ENCODE measurements at places on chromosomes 1 and 21. TPM values are rescaled to one million over a fixed set of nuclear protein-coding genes. Genes with fewer than 3 reads are reported as not detected.

DNA sequence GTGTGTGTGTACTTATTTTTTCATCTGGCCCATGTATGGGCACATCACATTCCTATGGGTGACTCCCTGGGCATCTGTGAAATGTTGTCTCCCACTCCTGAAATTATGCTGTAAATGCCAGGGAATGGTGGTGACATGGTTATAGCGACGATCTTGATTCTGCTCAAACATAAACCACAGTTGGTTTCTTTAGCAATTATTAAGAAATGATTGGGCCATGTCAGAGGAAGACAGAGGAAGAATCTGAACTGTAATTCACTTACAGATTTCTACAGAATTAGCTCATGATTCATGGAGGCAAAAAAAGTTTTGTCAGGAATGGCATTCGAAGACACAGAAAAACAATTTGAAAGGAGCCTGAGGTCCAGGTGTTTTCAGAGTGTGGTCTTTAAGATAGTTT, 25.8 kb upstream of the KCNE1 start:
- H3K27ac ChIP-seq: no peak overlapping the region
- no peaks in the 10 kb centered on the region for H3K27me3 ChIP-seq
- H3K4me1 ChIP-seq: peaks cover 45% of the 10 kb centered on the region
- DNase-seq: no peak
- H3K36me3 ChIP-seq: no peaks in the 10 kb centered on the region

GRCh38 chr1:5466487-5466886, 525.7 kb downstream of the NPHP4 start:
- no peaks in the 10 kb centered on the region for H3K27me3 ChIP-seq
- DNase-seq: no peak
- H3K4me3 ChIP-seq: no peak overlapping the region
- H3K27ac ChIP-seq: no peak overlapping the region
- no peaks in the 10 kb centered on the region for H3K36me3 ChIP-seq

- H3K4me3 ChIP-seq: no peak overlapping the region
- DNase-seq: peak; percentile 63
- no peaks in the 10 kb centered on the region for H3K4me1 ChIP-seq
These were observed 9.3 kb downstream of the MASP2 start for GRCh38 chr1:11037740-11038182.

The MAP3K21 gene
- total RNA-seq: 0.13 TPM

All from SJSA1 (cell line).